ENCODE measurements at places on chromosomes 3 and 15.

DNA sequence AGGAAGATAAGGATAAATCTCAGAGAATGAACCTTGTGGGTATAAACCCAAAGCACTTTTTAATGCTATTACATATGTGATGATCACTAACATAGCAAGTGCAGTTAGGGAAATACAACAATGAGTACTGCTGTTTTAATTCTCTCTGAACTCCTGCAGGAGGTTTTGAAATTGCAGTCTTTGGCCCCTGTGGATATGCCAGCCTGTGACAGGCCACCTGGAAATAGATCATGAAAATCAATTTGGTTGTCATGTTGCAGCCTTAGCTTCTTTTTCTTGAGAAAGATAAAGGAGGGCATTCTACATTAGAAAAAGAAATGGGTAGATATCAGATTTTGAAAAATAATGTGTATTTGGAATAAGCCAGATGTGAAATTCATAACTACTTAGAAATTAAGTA lies 103.6 kb downstream of the RSRC1 start:
- no peak for DNase-seq

DNA sequence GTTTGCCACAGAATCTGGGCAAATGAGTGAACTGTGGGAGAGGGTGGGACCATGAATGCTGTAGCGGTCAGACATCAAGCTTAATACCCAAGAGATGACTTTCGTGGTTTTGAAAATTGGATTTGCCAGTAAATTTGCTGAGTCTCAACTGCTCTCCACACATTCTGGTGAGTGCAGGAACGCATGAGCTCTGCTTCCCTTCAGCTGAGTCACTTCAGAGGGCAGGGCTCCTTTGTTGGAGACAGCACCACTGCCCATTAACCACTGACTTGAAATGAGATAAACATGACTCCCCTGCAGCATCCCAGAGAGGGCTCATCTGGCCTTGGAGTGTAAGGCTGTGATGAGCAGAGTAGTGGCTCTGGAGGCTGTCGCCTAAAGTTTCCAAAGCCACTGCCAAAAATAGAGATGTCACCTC lies 22.6 kb downstream of the RARRES1 start:
- DNase-seq: peak; percentile 86

- no peak for DNase-seq
Measured at GRCh38 chr15:32104061-32104995, 74.0 kb downstream of the CHRNA7 start.

- peak; percentile 82 for DNase-seq
Measured at GRCh38 chr15:55290528-55291057, 980 bp upstream of the RAB27A start.

DNA sequence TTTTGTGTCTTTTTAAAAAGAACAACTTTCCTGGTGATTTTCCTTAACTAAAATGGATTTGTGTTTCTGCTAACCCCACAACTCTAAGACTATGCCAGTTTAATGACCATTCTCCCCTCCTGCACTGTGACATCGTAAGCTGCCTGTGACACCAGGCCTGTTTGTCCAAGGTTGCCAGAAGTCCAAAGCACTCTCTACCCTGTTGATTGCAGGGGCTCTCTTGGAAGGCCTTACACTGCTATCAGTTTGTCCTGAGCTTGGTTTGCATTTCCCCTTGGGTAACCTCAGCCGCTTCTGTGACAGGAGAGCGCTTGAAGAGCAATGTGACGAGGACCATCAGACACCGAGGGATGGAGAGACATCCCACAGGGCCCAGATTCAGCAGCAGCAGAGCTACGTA lies 55.8 kb downstream of the CDAN1 start:
- DNase-seq: no peak

- DNase-seq: peak; percentile 82
Measured at GRCh38 chr3:124627501-124627908, 102.7 kb upstream of the UMPS start.

DNA sequence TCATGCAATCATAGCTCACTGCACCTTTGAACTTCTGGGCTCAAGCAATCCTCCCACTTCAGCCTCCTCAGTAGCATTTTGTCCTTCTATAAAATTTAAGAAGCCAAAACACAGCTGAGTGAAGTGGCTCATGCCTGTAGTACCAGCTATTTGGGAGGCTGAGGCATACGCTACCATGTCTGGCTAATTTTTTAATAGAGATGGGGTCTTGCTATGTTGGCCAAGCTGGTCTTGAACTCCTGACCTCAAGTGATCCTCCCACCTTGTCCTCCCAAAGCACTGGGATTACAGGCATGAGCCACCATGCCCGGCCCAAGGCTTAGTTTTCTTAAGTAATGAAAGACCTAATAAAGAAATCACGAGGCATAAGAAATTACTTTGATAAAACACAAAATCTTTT lies 14.7 kb upstream of the FNDC3B start:
- no peak for DNase-seq

DNA sequence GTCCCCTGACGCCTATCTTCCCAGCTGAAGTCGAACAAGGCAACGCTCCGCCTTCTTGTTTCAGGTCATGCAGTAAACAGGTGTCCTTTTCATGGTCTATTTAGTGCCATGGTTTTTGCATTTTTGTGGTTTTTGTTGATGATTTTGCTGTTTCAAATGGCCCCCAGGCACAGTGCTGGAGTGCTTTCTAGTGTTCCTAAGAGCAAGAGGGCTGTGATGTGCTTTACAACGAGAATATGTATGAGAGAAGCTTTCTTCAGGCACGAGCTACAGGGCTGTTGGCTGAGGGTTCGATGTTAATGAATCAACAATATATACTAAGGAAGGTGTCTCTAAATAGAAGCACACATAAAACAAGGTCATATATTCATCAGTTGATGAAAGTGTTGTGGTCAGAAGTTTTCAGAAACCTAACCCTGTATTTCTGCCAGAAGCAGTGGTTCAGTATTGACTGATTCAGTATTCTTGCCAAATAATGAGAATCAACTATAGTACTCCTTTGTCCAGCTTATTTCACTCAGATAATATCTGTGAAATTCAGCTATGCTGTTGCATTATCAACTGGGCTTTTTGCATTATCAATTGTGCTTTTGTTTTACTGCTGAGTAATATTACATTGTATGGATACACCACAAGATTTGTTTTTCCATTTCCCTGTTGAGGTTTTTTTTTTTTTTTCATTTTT lies 18.5 kb downstream of the LIMD1 start:
- no peak for DNase-seq

DNA sequence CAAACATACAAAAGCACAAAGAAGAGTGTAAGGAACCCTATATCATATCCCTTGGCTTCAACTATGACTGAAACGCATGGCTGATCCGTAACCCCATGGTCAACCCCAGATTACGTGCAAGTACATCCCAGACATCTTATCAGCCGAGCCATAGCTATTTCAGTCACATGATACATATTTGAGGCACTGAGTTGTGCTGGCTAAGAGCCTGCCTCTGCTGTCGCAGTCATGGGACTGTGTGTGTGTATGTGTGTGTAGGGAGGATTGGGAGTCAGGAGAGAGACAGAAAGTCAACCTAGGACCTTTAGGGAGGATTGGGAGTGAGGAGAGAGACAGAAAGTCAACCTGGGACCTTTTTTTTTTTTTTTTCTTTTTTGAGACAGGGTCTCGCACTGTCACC lies 8.4 kb downstream of the ST6GAL1 start:
- peak; percentile 95 for DNase-seq

DNA sequence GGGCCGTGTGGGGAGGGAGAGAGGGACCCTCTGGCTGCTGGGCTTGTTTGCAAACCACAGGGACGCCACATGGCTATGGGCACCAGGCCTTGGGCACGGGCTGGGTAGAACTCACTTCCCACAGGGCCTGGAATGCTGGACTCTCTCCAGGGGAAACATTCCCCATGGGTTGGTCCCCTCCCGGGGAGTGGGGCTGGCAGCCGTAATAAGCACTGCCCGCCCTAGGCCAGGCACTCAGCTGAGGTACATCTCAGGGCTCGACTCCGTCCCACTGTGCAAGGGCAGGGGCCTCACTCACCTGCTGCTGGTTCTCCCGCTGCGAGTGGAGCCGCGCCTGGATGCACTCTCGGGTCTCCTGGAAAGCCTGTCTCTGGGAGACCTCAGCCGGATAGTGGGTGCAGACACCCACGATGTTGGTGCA lies 96.7 kb downstream of the ADCY5 start:
- no peak for DNase-seq

- no peak for DNase-seq
Measured at GRCh38 chr3:17055374-17056276, 170.9 kb downstream of the PLCL2 start.
